ENCODE measurements at places on chromosomes 1 and 21. TPM values are rescaled to one million over a fixed set of nuclear protein-coding genes. Genes with fewer than 3 reads are reported as not detected.

DNA sequence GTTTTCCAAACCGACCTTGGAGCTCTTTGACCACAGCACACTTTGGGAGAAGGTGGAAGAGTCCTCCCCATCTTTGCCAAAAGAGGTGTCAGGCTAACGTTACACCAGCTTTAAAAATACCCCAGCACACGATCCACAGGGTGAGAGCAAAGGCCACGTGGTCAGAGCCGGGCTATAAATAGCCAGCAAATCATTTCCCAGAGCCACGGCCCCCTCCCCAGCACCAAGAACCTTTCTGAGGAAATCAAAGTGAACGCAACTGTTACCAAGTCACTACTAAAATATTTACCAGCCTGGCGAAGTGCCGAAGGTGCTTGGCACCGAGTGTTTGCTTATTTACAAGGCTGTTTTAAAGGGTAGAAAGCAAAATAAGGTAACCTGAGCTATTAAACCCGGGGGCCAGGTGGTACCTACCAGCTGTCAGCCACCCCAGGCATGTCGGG, 72.4 kb downstream of the CASZ1 start:
- no peak for DNase-seq

Gene CLDN17
- not detected for total RNA-seq

DNA sequence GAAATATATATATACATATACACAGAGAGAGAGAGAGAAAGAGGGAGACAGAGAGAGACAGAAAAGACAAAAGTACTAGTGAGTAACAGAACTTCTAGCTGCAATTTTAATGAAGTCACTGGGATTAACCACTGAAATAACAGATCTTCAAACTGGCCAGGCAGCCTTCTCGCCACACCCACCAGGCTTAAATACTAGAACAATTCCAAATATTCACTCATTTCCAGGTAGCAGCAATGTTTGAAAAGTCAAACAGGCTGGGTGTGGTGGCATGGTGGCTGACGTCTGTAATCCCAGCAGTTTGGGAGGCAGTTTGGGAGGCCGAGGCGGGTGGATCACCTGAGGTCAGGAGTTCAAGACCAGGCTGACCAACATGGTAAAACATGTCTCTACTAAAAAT, 5.2 kb downstream of the PRDX1 start:
- DNase-seq, result no peak

Gene AP4B1
- 61.8 TPM for total RNA-seq

DNA sequence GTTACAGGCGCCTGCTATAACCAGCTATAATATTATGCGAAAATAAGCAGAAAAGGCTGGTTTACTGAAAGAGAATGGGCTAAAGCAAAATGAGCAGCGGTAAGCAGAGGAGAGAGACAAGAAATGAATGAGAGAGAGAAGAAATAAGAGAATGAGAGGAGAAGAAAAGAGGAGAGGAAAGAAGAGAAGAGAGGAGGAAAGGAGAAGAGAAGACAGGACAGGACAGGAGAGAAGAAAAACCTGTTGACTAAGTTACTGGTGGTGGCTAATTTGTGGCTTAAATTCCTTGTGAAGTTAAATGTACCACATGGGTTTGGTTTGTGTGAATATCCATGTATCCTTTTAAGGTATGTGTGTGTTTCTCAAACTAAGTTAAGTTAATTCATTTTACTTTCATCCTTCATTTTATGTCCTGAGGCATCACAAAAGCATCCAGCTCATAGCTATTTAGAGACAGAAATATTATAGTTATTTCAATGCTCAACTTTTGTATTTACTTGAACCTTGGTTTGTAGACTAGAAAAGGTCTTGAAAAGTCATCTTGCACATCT, 3.1 kb upstream of the DDR2 start:
- no peak for DNase-seq

DNA sequence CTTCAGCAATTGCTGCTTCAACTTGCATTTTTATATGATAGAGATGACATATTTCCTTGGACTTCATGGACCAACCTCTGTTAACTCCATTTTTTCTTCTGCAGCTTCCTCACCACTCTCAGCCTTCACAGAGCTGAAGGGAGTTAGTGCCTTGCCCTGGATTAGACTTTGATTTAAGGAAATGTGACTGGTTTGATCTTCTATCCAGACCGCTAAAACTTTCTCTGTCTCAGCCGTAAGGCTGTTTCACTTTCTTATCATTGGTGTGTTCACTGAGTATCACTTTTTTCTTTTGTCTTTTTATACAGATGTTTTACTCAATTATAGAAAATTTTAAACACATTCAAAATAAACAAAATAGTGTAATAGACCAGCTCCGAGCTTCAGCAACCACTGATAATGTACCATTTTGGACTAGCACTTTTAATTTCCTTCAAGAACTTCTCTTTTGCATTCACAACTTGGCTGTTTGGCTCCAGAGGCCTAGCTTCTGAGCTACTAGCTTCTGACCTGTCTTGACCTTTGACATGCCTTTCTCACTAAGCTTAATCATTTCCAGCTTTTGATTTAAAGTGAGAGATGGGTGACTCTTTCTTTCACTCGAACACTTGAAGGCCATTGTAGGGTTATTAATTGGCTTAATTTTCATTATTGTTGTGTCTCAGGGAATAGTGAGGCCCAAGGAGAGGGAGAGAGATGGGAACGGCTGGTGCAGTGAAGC, 9.3 kb downstream of the NEK7 start:
- no peak for DNase-seq

GRCh38 chr1:154895798-154896197, 25.7 kb upstream of the KCNN3 start:
- no peak for DNase-seq

GRCh38 chr1:179923029-179923428, 31.6 kb upstream of the CEP350 start:
- DNase-seq, result no peak

- DNase-seq, result no peak
These were observed 34.5 kb downstream of the MYOM3 start for GRCh38 chr1:24077278-24077978.

DNA sequence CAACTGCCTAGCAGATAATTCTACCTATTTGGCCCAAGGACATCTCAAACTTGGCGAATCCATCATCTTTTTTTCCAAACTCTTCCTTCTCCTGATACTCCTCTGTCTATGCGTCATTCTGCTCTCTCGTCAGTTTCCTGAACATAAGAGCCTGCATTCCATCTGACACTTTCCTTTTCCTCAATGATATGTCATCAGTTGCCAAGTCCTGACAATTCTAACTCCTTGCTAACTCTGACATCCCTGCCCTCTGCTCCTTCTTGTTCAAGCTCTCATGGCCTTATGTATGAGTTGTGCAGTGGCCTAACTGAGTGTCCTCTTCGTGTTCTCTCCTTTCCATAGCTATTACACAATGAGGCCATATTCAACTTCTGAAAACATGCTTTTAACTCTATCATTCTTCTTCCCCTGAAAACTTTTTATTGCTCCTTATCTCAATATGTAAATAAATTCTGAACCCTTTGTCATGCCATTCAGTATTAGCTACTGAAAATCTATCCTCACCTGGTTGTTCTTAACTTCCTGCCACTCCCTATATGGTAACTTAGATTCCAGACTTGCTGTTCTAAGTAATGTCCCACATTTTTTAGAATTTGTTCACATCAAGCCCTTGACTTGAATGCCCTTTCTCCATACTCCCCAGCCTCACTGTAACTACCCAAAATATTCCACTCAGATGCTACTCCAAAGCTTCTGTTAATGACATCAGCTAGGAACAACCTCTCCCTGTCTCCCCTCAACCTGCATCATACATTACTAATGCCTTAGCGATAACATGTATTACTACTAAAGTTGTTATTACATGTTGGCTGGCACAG, 11.5 kb downstream of the PALMD start:
- DNase-seq, result no peak

GRCh38 chr1:101290119-101290921, 53.5 kb downstream of the S1PR1 start:
- DNase-seq, result no peak

GRCh38 chr1:97581614-97582051, 339.2 kb downstream of the DPYD start:
- no peak for DNase-seq

DNA sequence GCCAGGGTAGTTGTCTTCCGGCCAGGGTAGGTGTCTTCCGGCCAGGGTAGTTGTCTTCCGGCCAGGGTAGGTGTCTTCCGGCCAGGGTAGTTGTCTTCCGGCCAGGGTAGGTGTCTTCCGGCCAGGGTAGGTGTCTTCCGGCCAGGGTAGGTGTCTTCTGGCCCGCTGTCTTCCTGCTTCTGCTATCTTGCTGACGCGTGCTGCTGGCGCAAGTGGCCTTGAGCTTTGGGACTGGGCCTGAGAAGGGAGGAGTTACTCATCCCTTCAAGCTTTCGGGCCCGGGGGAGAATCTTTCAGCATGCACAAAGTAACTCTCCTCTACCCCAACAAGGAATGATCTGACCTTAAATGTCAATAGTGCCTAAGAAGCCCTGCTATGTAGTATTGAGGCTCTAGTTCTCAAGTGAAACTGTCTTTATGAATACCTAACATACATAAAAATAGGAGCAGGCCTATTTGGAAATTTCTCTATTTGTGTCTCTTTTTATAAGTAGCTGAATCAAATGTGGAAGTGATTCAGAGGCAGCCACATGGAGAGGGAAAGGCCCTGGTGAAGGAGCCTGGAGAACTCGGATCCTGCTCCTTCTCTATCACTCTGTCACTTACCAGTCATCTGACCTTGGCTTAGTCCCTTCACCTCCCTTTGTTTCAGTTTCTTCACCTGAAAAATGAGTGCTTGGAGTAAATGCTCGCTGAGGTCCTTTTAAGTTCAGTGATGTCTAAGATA, 65.6 kb downstream of the RGL1 start:
- DNase-seq, result no peak

Gene WNT3A
- not detected for total RNA-seq

Gene NR1I3
- not detected for total RNA-seq
